ENCODE measurements at places on chromosomes 12 and 14.

DNA sequence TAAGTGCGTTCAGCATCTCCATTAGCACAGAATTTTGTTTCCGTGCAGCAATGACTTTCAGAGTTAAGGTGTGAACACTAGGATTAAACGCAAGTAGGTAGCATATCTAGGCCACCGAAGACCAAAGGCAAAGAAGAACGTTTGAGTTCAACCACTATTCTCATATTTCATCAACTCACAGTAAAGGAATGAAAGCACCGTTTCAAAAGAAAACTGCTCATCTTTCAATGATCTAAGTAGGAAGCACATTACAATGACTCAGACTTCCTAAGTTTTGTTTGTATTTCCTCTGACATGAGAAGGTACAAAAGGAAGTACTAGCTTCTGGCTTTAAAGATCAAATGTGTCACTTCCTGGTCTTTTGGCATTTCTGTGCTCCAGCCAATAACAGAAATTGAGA is 57.6 kb downstream of the ACADS start:
- peak; percentile 7 for DNase-seq

GRCh38 chr12:115320451-115320850 is 636.5 kb upstream of the TBX3 start:
- DNase-seq, result no peak

DNA sequence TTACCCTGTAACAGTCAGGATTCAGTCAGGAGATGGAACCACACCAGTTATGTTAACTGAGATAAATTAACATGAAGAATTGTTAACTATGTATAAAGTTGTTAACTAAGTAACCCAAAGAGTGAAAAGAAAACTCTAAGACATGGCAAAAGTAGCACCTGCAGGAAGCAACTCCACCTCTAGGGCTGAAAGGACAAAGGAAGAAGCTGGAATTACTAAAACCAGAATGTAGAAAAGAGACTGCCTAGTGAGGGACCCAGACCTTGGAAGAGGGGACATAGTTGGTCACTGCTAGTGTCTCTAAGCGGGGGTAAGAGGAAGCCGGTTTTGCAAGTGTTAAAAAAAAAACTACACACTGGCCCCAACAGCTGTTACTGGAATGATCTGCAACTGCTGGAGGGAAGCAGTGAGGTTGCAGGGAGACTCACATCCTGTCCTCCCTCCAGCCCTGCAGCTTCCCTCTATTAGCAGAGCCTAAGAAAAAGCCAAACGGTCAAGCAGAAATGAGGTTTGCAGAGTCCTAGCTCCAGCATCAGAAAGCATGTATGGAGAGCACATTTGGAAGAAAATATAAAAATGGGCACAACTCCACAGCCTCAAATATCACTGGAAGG is 39.8 kb downstream of the GPR135 start:
- no peak for DNase-seq

- DNase-seq, result no peak
These were observed 4.9 kb downstream of the VSX2 start for GRCh38 chr14:74244115-74244514.

DNA sequence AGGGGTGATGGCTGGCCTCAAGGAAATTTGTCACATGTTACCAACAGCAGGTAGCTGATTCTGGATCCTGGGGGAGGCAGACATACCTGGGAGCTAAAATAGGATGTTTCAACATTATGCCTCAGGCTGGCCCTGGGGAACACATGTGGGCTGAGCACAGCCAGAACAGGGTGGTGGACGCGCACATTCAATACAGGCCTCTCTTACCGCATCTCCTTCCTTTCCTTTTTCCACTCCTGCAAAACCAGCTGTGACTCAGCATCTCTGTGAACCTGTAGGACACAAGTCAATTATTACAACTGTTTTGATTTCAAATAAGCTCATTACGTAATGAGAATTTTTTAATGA is 61.0 kb downstream of the NT5DC3 start:
- DNase-seq, result peak; percentile 60

DNA sequence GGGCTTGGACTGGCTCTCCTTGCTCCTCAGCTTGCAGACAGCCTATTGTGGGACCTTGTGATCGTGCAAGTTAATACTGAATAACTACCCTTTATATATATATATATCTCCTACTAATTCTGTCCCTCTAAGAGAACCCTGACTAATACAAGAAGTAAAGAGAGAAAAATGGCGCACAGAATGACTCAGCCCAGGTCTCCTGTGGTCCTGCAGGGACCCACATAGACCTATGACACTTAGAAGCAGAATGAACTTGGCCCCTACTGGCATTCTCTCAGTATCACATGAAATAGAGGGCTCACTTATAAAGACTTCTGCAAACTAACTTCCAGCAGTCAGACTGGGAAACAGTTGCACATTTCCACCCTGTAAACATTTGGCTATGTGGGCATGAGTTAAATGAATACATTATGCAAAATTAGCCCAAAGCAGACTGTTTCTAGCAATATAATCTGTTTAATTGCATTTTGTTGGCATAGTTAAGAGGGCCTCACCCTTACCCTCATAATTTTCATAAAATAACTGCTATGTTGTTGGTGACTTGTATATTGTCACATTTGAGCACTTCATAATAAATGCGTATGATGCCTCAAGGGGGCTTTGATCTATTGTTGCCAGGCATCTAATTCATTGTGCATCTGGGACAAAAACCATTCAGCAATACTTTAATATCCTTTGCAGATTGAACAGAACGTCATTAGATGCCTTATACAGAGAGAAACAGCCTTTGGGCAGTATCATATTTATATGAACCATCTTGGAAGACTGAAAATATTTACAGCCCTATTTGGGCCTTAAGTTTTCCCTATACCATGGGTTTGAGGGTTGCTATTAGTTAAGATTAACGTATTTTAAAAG is 349.7 kb upstream of the DIO2 start:
- DNase-seq, result no peak

DNA sequence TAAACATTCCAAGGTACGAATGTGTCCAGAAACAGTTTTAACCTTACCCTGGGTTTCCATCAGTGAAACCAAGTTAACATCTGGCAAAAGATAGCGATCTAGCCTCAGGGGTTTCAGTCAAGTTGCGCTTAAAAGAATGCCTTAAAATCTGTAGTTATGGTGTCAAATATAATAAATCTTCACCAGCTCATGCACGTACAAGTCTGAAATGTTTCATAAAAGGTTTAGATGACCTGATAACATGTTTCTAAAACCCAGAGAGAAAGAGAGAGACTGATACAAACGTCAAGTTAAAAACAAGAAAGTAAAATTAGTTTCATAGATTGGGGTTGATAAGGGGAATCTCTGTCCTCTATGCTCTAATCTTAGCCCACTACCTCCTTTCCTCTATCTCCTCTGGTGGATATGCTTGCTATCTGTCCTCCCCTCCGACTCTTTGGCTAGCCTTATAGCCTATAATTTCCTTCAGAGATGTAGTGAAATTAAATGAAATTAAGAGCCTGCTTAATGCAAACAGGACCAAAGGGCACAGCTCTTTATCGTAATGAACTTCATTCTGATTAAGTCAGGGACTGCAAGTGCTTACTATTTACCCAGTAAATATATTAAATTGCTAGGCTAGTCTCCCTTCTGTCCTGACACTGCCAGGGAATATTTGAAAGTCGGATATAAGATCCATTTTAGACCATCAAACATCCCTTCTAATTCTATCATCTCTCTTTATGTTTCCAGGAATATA is 18.4 kb upstream of the FOS start:
- no peak for DNase-seq

GRCh38 chr12:117342682-117343081 is 18.7 kb downstream of the NOS1 start:
- no peak for DNase-seq

- peak; percentile 66 for DNase-seq
These were observed at the start of gene GSC for GRCh38 chr14:94769391-94770250. Gene GSC, minus strand, starts transcription at chr14:94770113. Its CDS starts 98 bp downstream, at chr14:94770015.

DNA sequence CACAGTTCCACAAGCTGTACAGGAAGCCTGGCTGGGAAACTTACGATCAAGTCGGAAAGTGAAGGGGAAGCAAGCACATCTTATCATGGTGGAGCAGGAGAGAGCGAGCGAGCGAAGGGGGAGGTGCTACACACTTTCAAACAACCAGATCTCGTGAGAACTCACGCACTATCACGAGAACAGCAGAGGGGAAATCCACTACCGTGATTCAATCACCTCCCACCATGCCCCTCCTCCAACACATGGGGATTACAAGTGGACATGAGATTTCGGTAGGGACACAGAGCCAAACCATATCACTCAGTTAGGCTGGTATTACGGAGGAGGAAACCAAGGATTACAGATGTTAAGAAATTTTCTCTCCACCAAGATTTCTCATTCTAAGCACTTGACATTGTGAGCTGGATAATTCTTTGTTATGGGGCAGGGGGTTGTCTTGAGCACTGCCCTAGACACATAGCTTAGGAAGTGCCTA is 262.0 kb upstream of the G2E3 start:
- DNase-seq, result no peak

- no peak for DNase-seq
These were observed 217.4 kb upstream of the PDE3A start for GRCh38 chr12:20150835-20151422.

- DNase-seq, result peak; percentile 68
These were observed 336.1 kb downstream of the RPS29 start for GRCh38 chr14:49250109-49250508.

- DNase-seq, result no peak
These were observed 7.6 kb upstream of the RAD51AP1 start for GRCh38 chr12:4530982-4531586.

- DNase-seq, result peak; percentile 60
These were observed 35.5 kb downstream of the TCTN1 start for GRCh38 chr12:110649341-110649847.

- DNase-seq, result no peak
These were observed 37.6 kb upstream of the ARHGAP5 start for GRCh38 chr14:32039401-32040030.

GRCh38 chr12:127770118-127770517 is 496.9 kb upstream of the TMEM132C start:
- no peak for DNase-seq

GRCh38 chr14:103881268-103882201 is 34.2 kb upstream of the PPP1R13B start:
- no peak for DNase-seq

GRCh38 chr14:72553161-72553560 is 340.7 kb downstream of the DPF3 start:
- DNase-seq, result peak; percentile 49

GRCh38 chr12:109777544-109777943 is 55.7 kb downstream of the TRPV4 start:
- DNase-seq, result no peak

DNA sequence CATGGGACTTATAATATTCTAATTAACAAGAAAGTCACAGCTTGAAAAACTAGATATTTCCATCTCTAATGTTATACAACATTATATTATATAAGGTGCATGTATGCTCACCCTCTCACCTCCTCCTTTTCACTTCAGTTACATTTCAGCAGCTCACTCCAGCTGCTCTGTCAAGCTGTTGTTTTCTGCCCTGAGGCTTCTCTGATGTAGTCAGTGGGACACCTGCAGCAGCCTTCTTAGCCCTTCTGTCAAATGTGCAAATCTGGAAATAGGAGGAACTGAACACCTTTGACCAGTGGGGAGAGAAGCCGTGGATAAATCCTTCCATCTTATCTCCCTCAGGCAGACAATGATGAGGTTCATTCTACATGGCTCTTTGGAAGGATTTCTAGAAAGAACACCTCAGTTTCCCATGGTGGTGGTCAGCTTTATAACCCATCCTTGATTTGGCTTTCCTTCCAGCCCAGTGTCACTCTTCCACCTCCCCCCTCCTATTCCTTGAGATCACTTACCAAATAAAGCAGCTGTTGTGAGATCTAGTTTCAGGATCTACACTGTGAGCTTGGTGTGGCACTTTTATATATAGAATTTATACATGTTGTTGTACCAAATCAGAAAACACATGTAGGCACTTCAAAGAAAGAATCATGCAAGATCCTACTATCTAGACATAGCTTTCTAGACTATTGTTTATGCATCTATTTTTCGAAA is 79.6 kb upstream of the STK38L start:
- DNase-seq, result no peak

GRCh38 chr14:95444132-95445129 is 72.0 kb downstream of the SYNE3 start:
- no peak for DNase-seq

DNA sequence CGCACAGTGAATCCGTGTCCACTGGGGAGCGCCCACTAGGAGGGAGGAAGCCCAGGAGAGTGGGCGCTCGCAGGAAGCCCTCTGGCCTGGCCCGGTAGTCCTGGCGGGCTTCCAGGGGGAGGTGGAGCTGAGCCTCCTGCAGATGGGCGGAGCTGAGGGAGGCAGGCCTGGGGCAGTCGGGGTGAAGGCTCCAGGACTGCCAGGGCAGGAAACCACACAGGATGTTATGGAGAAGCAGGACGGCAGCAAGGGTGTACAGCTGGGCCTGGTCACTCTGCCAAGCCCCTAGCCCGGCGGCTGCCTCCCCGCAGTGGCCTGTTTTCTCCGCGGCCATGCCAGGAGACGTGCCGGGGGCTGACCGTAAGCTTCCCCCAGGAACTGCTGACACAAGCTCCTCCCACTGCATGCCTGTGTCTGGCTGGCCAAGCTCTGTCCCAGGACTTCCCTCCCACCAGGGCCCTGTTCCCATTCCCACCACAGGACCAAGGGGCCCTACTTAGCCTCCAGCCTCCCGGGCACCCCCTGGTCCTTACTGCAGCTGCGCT is 143.4 kb upstream of the C14orf180 start:
- DNase-seq, result peak; percentile 36

DNA sequence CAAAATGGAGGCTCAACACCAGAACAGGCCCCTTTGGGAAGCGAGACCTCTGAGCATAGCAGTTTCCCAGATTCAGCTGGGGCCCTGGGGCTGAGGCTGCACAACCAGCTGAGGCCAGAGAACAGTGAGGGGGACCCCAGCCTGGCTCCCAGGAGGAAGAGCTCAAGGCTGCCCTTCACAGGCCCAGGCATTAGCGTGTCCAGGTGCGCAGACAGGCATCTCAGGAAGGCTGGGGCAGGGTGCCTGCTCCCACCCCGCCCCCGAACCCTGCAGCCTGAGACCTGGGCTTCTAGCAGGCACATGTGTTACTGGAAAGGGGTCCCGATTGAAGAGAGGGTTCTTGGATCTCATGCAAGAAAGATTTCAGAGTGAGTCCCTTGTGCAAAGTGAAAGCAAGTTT is 27.2 kb downstream of the CALM1 start:
- no peak for DNase-seq

DNA sequence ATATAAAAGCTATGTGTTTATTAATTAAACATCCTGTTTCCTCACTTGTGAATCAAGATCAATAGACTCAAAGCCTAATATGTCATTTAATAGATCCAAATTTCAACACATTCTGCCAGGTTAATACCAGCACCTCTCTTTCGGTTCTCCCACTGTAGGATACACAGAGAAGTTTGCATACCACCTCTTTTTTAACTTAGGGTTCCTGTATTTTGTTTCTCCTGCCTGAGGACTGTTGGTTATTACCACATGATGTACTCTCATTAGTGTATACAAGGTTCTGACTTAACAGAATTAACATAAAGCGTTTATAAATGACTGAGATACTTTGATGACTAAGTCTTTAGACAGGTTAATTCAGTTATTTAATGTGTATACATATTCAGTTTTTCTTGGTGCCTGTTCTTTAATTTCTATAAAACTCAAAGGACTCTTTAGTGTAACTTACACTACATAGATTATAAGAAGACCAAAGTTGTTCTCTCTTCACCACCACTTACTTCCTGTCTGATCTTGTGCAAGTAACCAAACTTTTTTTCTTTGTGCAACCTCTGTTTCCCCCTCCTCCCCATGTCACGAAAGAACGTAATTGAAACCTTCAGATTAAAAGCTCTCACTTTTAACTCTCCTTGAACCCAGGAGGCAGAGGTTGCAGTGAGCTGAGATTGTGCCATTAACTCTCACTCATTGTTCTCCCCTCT is 89.8 kb upstream of the DNM1L start:
- DNase-seq, result no peak

- DNase-seq, result no peak
These were observed 19.7 kb downstream of the GDF11 start for GRCh38 chr12:55762646-55763045.

GRCh38 chr12:123227581-123228258 is 5.2 kb downstream of the MPHOSPH9 start:
- peak; percentile 26 for DNase-seq

Data from astrocyte of the hippocampus (primary cell).